ENCODE measurements at places on chromosomes 5 and 9. TPM values are rescaled to one million over a fixed set of nuclear protein-coding genes. Genes with fewer than 3 reads are reported as not detected.
A peak's percentile ranks its signal among the peaks of the same experiment; 100 is the strongest.

DNA sequence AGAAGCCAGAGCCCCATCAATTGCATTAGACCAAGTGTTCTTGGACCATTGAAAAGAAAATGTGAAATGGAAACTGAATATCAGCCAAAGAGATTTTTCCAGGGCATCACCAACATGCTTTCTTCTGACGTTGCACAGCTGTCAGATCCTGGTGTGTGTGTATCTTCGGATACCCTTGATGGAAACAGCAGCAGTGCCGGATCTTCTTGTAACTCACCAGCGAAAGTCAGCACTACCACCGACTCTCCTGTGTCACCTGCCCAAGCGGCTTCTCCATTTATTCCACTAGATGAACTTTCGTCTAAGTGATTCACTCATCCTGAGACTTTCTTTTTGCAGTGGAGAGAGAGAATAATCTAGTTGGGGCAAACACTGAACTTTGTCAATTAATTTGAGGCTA is 75.7 kb downstream of the PIP5K1B start:
- H3K4me3 ChIP-seq = peak overlapping the region; percentile 81
- H3K36me3 ChIP-seq = peaks cover 12% of the 10 kb centered on the region
- DNase-seq = peak; percentile 32
- no peaks in the 10 kb centered on the region for H3K27me3 ChIP-seq
- peak overlapping the region; percentile 99 for H3K27ac ChIP-seq

DNA sequence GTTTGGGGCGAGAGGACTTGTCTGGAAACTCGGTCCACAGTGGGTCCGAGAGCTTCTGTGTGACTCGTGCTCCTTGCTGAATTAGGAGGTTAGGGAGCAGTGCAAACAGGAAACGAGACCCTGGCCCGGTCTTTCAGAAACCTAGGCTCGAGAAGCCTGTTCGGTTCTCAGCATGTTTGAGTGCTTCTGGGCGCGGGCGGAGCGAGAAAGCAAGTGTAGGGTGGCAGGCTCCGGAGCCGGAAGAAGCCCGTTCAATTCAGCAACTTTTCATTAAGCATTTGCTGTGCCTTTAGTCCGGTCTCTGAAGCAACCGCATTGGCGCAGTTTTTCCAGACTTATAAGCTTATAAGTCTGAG is 547 bp downstream of the CLTA start:
- H3K4me3 ChIP-seq = peak overlapping the region; percentile 97
- peak overlapping the region; percentile 93 for H3K27ac ChIP-seq
- H3K36me3 ChIP-seq = peaks cover 26% of the 10 kb centered on the region
- peaks cover 3% of the 10 kb centered on the region for H3K4me1 ChIP-seq

- no peaks in the 10 kb centered on the region for H3K27me3 ChIP-seq
- no peak overlapping the region for H3K4me3 ChIP-seq
- peaks cover 78% of the 10 kb centered on the region for H3K36me3 ChIP-seq
- no peak overlapping the region for H3K27ac ChIP-seq
- DNase-seq = no peak
These were observed 80.1 kb upstream of the CACNA1B start for GRCh38 chr9:137797206-137798120.

DNA sequence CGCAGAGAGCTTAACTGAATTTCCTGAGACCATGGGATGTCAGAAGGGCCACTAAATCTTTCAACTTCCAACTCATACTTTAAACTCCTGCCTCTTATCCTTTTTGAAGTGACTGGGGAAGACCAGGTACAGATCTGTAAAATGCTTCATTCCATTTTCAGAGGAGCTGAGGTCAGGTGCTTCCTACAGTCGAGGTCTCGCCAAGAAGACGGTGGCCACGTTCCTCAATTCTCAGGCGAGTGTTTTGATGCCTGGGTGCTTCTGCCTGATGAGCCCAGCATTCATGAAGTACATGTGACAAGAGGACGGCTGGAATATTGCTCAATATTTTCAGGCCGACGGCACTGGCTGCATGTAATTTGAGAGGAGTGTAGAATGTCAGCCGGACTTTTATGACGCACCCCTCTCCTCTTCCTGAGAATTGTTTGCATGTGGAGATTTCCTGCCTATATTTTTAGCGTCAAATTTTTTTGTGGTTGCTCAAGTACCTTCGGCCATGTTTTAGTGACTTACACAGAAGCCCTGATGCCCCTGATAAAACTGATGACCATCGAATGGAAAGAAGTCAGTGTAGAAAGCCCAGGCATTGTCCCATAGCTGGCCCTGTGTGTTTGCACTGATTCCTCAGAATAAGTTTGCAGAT is 38.8 kb upstream of the GLRX start:
- no peaks in the 10 kb centered on the region for H3K36me3 ChIP-seq
- H3K27ac ChIP-seq = no peak overlapping the region
- peaks cover 12% of the 10 kb centered on the region for H3K4me1 ChIP-seq
- no peak overlapping the region for H3K4me3 ChIP-seq

- H3K36me3 ChIP-seq = no peaks in the 10 kb centered on the region
- H3K4me1 ChIP-seq = peaks cover 3% of the 10 kb centered on the region
- H3K27me3 ChIP-seq = no peaks in the 10 kb centered on the region
- no peak overlapping the region for H3K27ac ChIP-seq
- no peak overlapping the region for H3K4me3 ChIP-seq
- DNase-seq = no peak
These were observed 109.9 kb downstream of the RPS23 start for GRCh38 chr5:82168294-82168693.

DNA sequence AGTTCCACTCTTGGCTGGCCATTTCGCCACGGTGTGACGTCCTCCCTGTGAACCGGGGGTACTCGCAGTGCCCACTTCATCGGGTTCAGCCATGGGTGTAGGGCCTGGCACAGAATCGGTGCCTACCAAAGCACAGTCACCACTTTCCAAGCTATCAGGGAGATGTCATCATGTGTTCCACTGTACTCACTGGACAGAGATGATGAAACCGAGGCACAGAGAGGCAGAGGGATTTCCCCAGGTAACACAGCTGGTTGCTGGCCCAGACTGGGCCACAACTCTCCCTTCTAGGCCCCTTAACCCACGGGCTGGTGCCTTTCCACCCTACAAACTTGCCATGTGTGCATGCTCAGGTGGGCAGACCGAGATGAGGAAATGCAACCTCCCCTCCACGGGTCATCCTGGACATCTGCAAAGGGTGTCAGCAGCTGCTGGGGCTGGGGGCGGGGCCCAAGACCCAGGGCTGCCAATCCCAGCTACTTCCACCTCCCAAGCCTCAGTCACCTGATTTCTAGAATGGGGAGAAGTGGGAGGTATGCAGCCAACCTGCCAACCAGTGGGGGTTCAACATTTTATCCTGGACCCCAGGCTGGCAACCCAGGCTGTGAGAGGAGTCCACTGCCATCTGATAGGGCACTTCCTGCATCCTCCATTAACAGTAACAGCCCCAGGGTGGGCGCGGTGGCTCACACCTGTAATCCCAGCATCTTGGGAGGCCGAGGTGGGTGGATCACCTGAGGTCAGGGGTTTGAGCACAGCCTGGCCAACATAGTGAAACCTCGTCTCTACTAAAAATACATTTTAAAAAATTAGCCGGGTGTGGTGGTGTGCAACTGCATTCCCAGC is 893 bp upstream of the SH2D3C start:
- no peak for DNase-seq
- H3K36me3 ChIP-seq = no peaks in the 10 kb centered on the region
- H3K4me1 ChIP-seq = peaks cover 49% of the 10 kb centered on the region
- H3K27me3 ChIP-seq = no peaks in the 10 kb centered on the region
- H3K4me3 ChIP-seq = no peak overlapping the region

- H3K27ac ChIP-seq = no peak overlapping the region
- H3K4me3 ChIP-seq = no peak overlapping the region
- no peaks in the 10 kb centered on the region for H3K27me3 ChIP-seq
- no peaks in the 10 kb centered on the region for H3K36me3 ChIP-seq
These were observed 121.8 kb downstream of the CAAP1 start for GRCh38 chr9:26770821-26771220.

GRCh38 chr9:89010056-89010455 is 18.8 kb downstream of the S1PR3 start:
- no peak for DNase-seq
- no peak overlapping the region for H3K4me3 ChIP-seq
- H3K27ac ChIP-seq = no peak overlapping the region
- no peaks in the 10 kb centered on the region for H3K36me3 ChIP-seq
- H3K27me3 ChIP-seq = peaks cover 17% of the 10 kb centered on the region

GRCh38 chr9:116250891-116251290 is 97.3 kb downstream of the PAPPA start:
- no peak overlapping the region for H3K27ac ChIP-seq
- H3K4me3 ChIP-seq = no peak overlapping the region
- no peak for DNase-seq
- no peaks in the 10 kb centered on the region for H3K27me3 ChIP-seq
- no peaks in the 10 kb centered on the region for H3K36me3 ChIP-seq

GRCh38 chr5:133405275-133406034 is 206.9 kb downstream of the FSTL4 start:
- H3K27ac ChIP-seq = no peak overlapping the region
- DNase-seq = no peak
- no peak overlapping the region for H3K4me3 ChIP-seq

- H3K27ac ChIP-seq = no peak overlapping the region
- H3K4me1 ChIP-seq = no peaks in the 10 kb centered on the region
- peak; percentile 10 for DNase-seq
- no peaks in the 10 kb centered on the region for H3K27me3 ChIP-seq
These were observed 68.6 kb upstream of the DPYSL3 start for GRCh38 chr5:147578228-147579024.

GRCh38 chr9:137788561-137789294 is 88.9 kb upstream of the CACNA1B start:
- H3K27ac ChIP-seq = no peak overlapping the region
- H3K4me1 ChIP-seq = no peaks in the 10 kb centered on the region
- no peaks in the 10 kb centered on the region for H3K27me3 ChIP-seq
- no peak overlapping the region for H3K4me3 ChIP-seq

GRCh38 chr9:111381006-111381405 is 51.0 kb upstream of the OR2K2 start:
- no peaks in the 10 kb centered on the region for H3K27me3 ChIP-seq
- no peaks in the 10 kb centered on the region for H3K4me1 ChIP-seq
- no peak for DNase-seq
- no peak overlapping the region for H3K4me3 ChIP-seq
- no peak overlapping the region for H3K27ac ChIP-seq
- peaks cover 89% of the 10 kb centered on the region for H3K36me3 ChIP-seq

- no peak overlapping the region for H3K4me3 ChIP-seq
- H3K4me1 ChIP-seq = peaks cover 23% of the 10 kb centered on the region
These were observed 5.5 kb downstream of the ENG start for GRCh38 chr9:127848756-127849504.

- no peaks in the 10 kb centered on the region for H3K27me3 ChIP-seq
- DNase-seq = no peak
- H3K27ac ChIP-seq = no peak overlapping the region
- H3K4me1 ChIP-seq = no peaks in the 10 kb centered on the region
These were observed 138.7 kb downstream of the PLCXD3 start for GRCh38 chr5:41371738-41372137.

NOXA1 gene
- 0.63 TPM for total RNA-seq

PTPRD gene
- 0.11 TPM for total RNA-seq

CCL21 gene
- total RNA-seq = not detected

DMRT3 gene
- not detected for total RNA-seq

BARHL1 gene
- total RNA-seq = not detected
